ENCODE measurements at places on chromosomes 7 and 10.

DNA sequence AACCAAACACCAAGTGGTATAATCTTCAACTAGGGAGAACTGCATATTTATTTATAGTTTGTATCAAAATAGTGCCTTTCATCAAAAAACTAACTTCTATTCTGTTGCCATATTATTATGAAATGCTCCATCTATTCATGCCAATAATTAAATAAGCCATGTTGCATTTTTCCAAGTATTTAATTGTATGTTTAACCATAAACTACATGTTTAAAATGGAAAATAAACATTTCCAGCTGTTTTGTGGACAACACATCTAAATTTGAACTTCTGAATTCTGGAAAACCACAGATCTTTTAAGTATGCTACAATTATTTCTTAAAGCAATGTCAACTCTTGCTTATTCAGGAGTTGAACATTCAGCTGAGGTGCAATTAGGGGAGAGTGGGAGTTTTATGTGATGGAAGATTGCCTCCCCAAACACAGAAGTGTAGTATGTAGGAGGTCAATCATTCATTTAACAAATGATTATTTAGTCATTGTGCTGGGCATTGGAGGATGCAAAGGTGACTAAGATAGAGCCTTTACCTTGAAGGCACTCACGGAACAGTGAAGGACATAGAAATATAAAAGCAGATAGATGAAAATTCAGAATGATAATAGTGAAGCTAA lies 80.7 kb upstream of the PPP1R3C start:
- no peak for DNase-seq
- peaks cover 9% of the 10 kb centered on the region for H3K27me3 ChIP-seq
- H3K27ac ChIP-seq, result no peak overlapping the region
- H3K4me3 ChIP-seq, result no peak overlapping the region
- no peaks in the 10 kb centered on the region for H3K4me1 ChIP-seq

- no peak overlapping the region for H3K27ac ChIP-seq
- H3K27me3 ChIP-seq, result no peaks in the 10 kb centered on the region
- no peaks in the 10 kb centered on the region for H3K36me3 ChIP-seq
- no peak overlapping the region for H3K4me3 ChIP-seq
- H3K4me1 ChIP-seq, result no peaks in the 10 kb centered on the region
- DNase-seq, result no peak
These were observed 294.9 kb downstream of the IPMK start for GRCh38 chr10:57972783-57973182.

DNA sequence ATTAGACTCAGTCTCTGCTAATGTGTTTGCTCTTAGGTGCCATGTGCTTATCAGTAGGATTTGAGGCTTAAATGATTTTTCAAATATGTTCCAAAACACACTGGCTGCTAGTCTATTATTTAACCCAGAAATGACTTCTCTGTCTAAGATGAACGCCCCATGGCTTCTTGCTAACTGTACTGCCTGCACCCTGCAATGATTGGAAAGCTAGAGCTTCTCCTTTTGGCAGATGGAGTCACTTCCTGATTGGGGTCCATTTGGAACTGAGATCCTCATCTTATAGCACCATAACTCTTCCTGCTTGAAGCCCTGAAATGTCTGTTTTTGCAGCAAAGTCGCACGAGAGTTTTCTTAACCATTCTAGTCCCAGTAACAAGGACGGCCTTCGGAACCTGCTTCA lies 186.5 kb upstream of the ADO start:
- H3K36me3 ChIP-seq, result no peaks in the 10 kb centered on the region
- H3K4me3 ChIP-seq, result no peak overlapping the region
- peaks cover 60% of the 10 kb centered on the region for H3K4me1 ChIP-seq
- no peak for DNase-seq
- H3K27me3 ChIP-seq, result peaks cover 4% of the 10 kb centered on the region

GRCh38 chr10:53754596-53755250 lies 982.1 kb upstream of the MBL2 start:
- no peak overlapping the region for H3K4me3 ChIP-seq
- no peaks in the 10 kb centered on the region for H3K4me1 ChIP-seq
- H3K36me3 ChIP-seq, result no peaks in the 10 kb centered on the region
- H3K27ac ChIP-seq, result no peak overlapping the region

DNA sequence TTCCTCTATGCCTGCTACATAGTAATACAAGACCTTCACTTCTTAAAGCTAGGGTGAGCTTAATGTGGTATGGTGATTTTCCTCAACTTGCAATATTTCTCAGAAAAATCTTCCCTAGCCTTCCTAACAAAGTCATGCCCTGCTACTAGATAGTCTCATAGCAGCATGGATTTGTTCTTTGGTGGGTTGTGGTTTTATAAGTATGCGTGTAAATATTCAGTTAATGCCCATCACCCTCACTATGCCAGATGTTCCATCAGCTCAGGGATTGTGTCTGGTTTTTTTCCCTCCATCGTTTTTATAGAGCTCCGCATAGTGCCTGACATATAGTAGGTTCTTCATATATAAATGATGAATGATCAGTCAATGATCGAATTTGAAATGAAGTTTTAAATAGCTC lies 182.8 kb downstream of the CREB5 start:
- no peaks in the 10 kb centered on the region for H3K27me3 ChIP-seq
- H3K27ac ChIP-seq, result no peak overlapping the region
- no peak overlapping the region for H3K4me3 ChIP-seq
- H3K4me1 ChIP-seq, result peaks cover 9% of the 10 kb centered on the region
- DNase-seq, result no peak

GRCh38 chr10:27741173-27742091 lies 4.2 kb downstream of the MKX start:
- peak overlapping the region; percentile 60 for H3K4me3 ChIP-seq
- no peaks in the 10 kb centered on the region for H3K36me3 ChIP-seq
- H3K4me1 ChIP-seq, result peaks cover 34% of the 10 kb centered on the region
- H3K27me3 ChIP-seq, result peaks cover 50% of the 10 kb centered on the region
- no peak overlapping the region for H3K27ac ChIP-seq
- no peak for DNase-seq

DNA sequence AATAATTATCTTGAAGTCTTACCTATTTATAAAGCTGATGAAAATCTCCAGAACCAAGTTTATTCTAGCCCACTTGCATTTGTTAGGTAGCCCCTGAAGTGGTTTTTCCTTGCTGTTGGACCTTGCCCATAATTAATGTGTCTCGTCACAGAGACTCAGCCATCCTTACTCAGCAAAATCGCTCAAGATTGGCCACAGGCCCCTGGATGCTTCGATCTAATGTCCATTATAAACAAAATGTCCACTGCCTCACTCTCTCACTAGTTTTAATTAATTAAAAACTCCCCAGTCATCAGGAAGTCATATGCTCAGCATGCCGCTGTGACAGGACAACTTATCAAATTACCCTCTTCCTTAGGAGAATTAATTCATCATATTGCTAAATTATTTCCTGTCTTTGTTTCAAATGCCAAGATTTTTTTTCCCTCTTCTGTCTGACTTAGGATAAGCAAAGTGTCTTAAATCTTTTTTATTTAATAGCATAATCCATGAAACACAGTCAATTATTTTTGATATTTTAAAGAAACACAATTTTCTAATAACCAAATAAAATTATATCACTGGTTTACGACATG lies 126.8 kb upstream of the PCLO start:
- no peaks in the 10 kb centered on the region for H3K4me1 ChIP-seq
- DNase-seq, result no peak
- H3K4me3 ChIP-seq, result no peak overlapping the region
- H3K36me3 ChIP-seq, result no peaks in the 10 kb centered on the region
- no peaks in the 10 kb centered on the region for H3K27me3 ChIP-seq

DNA sequence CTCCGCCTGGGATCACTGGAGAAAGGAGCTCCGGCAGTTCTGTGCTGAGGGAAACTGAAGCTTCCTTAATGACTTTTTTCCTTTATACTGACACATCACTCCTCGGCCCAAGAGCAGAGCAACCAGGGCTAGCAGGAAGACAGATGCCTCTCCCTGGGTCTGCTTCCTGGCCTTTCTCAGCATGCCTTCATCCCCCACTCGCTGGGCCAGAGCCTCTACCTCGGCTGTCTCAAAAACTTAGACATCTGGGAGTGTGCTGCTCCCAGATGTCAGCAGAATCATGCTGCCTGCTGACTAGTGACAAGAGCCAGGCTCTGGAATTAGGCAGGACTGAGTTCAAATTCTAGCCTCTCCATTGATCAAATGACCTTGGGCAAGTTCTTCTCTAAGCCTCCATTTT lies 24.4 kb upstream of the LRRC4 start:
- DNase-seq, result no peak
- H3K36me3 ChIP-seq, result peaks cover 14% of the 10 kb centered on the region
- H3K4me1 ChIP-seq, result peaks cover 54% of the 10 kb centered on the region
- no peak overlapping the region for H3K4me3 ChIP-seq
- no peaks in the 10 kb centered on the region for H3K27me3 ChIP-seq

GRCh38 chr7:3916146-3916545 lies 615.1 kb downstream of the SDK1 start:
- peaks cover 8% of the 10 kb centered on the region for H3K27me3 ChIP-seq
- H3K4me1 ChIP-seq, result peaks cover 16% of the 10 kb centered on the region
- no peak for DNase-seq
